Kidney (tissue), 22 donors: ENCODE measurements at places on chromosomes 16 and 17. TPM values are rescaled to one million over a fixed set of nuclear protein-coding genes. Genes with fewer than 3 reads are reported as not detected.

BHLHA9 gene
- not detected for polyA plus RNA-seq

AURKB gene
- polyA plus RNA-seq, result 0.43 TPM

KCTD5 gene
- polyA plus RNA-seq, result 12.8 TPM

ADORA2B gene
- not detected for polyA plus RNA-seq

OTOP3 gene
- polyA plus RNA-seq, result not detected
